ENCODE measurements at places on chromosomes 11 and 22. TPM values are rescaled to one million over a fixed set of nuclear protein-coding genes. Genes with fewer than 3 reads are reported as not detected.

Gene OR5P2
- total RNA-seq = not detected

GRCh38 chr11:75063741-75064314 lies 32.8 kb downstream of the OR2AT4 start:
- DNase-seq = no peak

- DNase-seq = no peak
These were observed 3.1 kb upstream of the EHD1 start for GRCh38 chr11:64881476-64881875.

DNA sequence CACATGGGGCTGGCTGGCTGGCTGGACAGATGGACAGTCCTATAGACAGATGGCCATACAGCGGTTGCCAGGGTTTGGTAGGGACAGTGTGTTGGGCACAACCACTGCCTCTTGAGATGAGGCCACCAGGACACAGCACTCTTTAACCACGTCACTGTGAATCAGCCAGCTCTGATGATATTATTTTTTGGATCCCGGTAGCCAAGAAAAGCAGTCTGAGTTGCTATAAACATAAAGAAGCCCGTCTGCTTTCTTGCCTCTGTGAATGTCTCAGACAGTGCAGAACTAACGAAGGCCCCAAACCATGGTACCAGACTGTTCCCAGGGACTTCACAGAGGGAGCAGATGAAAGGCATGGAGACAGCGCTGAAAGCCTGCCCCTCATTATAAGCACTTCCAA lies 115.9 kb upstream of the CSNK2A3 start:
- DNase-seq = no peak

Gene OR8H3
- not detected for total RNA-seq

- no peak for DNase-seq
These were observed 2237.8 kb downstream of the LRRC4C start for GRCh38 chr11:39221550-39222138.

Gene OR52H1
- not detected for total RNA-seq

- DNase-seq = no peak
These were observed 332 bp upstream of the HMGXB4 start for GRCh38 chr22:35257002-35257320.
